ENCODE measurements at places on chromosomes 3 and 15. TPM values are rescaled to one million over a fixed set of nuclear protein-coding genes. Genes with fewer than 3 reads are reported as not detected.
A peak's percentile ranks its signal among the peaks of the same experiment; 100 is the strongest.

DNA sequence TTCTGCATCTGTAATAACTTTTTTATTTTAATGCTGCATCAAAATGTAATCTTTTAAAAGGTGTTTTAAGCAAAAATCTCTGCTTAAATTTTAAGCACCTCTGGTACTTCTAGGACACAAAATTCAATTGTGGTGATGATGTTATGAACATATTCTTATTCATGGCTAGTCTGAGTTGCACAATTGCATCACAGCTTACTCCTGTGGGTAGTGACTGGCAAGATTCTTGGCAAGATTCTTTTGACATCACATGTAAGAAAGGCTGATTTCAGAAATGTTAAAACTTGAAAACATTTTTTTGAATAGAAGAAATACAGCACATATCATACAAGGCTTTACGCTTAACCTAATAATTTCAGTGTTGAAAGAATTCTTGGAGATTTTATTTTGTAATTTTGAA, 35.7 kb downstream of the IQCH start:
- DNase-seq = no peak

DNA sequence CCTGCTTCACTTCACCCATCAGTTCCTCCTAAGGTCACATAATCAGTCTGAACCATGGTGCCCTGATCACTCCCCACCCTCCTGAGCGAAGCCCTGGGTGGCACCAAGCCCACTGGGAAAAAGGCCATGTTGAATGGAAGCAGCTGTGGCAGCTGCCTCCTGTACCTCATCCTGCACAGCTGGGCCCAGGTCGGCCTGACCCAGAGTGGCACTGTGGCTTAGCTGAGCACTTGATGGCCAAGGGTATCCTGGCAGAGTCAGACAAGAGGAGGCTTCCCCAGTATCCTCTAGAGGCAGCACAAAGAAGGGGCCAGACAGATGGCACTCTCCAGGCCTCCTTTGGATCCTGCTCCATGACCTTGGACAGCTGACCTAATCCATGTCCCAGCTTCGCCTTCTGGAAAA, 68.4 kb downstream of the TLE3 start:
- DNase-seq = peak; percentile 64

DNA sequence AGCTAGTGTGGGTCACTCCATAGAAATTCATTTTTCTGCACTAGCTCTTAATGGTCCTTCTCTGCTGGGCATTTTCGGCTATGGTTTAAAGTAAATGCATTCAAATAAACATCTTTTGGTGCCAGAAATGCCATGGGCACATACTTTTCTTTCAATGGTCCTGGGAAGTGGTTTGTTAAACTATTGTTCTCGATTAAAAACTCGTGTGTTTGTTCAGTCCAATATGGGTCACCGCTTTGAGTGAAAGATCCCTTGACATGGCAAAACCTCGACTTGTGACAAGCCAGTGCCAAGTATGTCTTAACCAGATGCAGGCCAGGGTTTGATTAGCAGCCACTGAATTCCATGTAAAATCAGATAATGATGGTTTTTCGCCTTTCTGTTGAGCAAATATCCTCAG, 331.9 kb upstream of the WNT5A start:
- DNase-seq = no peak

The CCR1 gene
- total RNA-seq = 3.2 TPM

The CPN2 gene
- 0.35 TPM for total RNA-seq

The CCDC191 gene
- 1.2 TPM for total RNA-seq

DNA sequence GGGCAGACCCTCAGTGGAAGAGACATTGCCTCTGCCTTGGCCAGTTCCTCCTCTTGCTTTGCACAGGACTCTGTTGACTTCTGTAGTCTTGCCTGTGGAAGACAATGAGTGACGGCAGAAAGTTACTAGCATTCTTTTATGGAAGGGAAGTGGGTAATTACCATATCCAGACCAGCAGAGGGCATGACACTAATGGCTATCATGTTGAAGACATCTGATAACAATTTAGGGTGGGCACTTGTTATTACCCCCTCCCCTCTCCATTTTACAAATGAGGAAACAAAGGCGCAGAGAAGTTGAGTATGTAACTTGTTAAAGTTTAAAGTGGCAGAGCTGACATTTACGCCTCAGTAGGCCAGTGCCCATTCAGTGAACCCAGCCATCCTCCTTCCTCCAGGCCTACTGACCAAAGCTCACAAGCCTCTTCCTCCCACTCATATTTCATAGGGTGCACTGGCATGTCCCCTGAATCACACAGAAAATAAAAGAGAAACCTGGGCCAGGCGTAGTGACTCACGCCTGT, 48.2 kb upstream of the FMN1 start:
- DNase-seq = no peak

DNA sequence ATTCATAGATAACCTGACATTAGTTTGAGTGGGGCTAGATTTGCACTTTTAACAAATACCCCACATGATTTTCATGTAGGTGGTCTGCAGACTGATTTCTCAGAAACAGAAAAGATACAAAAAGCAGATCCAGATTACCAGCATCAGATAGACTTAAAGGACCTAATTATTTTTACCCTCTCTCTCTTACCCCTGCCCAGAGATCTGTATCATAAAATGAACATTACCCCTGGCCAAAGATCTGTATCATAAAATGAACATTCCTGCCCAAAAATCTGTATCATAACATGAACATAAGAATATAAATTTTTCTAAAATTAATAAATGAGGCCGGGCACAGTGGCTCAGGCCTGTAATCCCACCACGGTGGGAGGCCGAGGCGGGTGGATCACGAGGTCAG, 14.6 kb upstream of the TRPC1 start:
- DNase-seq = no peak

- no peak for DNase-seq
Observed at GRCh38 chr3:175057401-175057800, 198.3 kb downstream of the NAALADL2 start.
